Left cardiac atrium (tissue), 4 donors: ENCODE measurements at places on chromosomes 5 and 9. TPM values are rescaled to one million over a fixed set of nuclear protein-coding genes. Genes with fewer than 3 reads are reported as not detected.

The NME5 gene
- total RNA-seq = 2.7 TPM

The SPATA6L gene
- 1.3 TPM for total RNA-seq

The ZNF354C gene
- total RNA-seq = 4.9 TPM

The SOX30 gene
- total RNA-seq = 0.44 TPM

The GPR151 gene
- total RNA-seq = not detected

The PFDN1 gene
- 49.1 TPM for total RNA-seq

The BDP1 gene
- total RNA-seq = 18.6 TPM

The CYLC2 gene
- total RNA-seq = not detected

The PHAX gene
- 34.8 TPM for total RNA-seq

The GPX8 gene
- total RNA-seq = 21.8 TPM

The ALDOB gene
- total RNA-seq = 1.4 TPM

GRCh38 chr9:129487658-129488483 lies 133.0 kb downstream of the C9orf50 start:
- DNase-seq = peak; percentile 77

DNA sequence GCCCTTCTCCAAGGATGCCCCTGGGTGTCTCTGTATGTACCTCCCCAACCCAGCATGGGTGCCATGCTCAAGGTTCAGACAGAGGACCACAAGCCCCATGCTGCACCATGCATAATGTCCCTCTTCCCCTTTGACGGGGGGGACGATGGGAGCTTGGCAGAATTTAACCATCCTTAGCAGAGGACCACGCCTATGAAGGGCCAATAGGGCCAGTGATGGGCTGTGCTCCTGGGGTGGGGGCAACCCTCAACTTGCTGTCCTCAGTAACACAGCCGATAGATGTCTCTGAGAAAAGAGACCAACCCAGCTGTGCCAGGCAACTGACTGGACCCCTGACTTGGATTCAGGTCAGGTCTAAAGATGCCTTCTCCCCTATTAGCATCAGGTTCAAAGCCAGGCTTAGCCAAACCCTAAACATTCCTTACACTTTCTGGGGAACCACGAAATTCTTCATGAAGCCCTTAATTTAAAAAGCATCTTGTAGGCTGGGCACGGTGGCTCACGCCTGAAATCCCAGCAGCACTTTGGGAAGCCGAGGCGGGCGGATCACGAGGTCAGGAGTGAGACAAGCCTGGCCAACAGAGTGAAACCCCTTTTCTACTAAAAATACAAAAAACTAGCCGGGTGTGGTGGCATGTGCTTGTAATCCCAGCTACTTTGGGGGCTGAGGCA lies 20.7 kb upstream of the JADE2 start:
- no peak for DNase-seq

DNA sequence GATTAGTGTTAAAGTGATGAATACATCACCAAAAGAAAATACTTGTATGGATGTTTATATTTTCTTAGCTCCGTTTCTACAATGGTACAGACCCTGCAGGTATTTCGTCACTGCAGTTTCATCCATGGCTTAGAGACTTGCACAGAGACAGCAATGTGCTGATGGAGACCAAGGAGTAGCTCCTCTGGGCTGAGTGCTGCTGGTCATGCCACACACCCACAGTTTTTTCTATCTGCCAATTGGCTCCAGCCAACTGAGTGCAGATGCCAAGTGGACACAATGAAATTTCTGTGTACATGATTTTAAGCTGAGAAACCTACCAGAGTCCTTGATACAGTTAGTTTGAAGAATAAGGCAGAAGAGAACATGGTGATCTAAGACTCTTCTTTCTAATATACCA lies 145.9 kb upstream of the ADCY2 start:
- DNase-seq = no peak

DNA sequence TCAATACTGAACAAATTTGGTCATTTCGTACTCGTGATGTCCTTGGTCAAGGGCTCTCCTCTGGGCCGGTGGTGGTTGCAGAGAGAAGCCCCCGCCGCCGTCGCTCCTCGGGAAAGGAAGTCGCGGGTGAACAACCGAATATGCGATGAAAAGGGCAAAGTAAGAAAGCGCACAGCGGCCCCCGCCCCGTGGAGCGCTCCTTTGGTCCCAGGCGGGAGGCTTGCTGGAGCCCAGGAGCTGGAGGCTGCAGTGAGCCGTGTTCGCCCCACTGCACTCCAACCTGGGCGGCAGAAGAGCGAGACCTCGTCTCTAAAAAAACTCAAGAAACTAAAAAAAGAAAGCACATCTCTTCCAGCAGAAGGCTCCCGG lies 108.4 kb upstream of the LARP1 start:
- DNase-seq = no peak

DNA sequence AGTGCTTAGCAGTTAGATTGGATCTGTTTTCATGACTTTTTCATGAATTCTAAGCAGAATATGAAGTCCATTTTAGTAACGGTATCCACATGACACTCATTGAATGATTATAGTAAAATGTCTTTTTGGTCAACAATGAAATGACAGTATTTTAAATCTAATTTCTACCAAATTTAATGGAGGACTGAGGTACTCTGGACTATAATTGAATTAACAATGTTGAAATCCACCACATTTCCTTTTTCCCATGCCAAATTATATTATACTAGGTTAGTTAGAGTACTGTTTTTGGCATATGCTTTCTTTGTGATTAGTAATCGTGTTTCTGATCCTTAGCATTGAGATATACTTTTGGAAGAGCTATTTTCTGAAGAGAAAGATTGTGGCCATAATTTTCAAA lies 40.6 kb downstream of the CDC42SE2 start:
- no peak for DNase-seq

GRCh38 chr5:128304791-128305190 lies 221.2 kb downstream of the SLC12A2 start:
- DNase-seq = no peak

DNA sequence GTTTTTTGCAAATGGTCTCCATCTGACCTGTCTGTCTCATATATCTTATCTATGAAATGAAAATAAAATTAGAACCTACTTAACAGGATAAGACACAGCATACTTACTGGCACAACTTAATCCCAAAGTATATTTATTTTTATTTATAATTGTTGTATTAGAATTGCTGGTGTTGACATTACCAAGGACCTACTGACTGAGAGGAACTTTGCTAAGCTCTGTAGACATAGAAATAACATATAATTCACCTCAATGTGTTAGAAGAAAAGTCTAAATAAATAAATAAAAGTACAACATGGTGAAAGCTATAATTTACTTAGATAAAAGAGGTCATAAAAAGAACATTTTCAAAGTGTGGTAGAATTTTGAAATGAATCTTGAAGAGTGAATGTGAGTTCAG lies 1650.5 kb upstream of the NUDT12 start:
- no peak for DNase-seq

- peak; percentile 47 for DNase-seq
Measured at GRCh38 chr5:140251527-140251973, 51.4 kb downstream of the PFDN1 start.

DNA sequence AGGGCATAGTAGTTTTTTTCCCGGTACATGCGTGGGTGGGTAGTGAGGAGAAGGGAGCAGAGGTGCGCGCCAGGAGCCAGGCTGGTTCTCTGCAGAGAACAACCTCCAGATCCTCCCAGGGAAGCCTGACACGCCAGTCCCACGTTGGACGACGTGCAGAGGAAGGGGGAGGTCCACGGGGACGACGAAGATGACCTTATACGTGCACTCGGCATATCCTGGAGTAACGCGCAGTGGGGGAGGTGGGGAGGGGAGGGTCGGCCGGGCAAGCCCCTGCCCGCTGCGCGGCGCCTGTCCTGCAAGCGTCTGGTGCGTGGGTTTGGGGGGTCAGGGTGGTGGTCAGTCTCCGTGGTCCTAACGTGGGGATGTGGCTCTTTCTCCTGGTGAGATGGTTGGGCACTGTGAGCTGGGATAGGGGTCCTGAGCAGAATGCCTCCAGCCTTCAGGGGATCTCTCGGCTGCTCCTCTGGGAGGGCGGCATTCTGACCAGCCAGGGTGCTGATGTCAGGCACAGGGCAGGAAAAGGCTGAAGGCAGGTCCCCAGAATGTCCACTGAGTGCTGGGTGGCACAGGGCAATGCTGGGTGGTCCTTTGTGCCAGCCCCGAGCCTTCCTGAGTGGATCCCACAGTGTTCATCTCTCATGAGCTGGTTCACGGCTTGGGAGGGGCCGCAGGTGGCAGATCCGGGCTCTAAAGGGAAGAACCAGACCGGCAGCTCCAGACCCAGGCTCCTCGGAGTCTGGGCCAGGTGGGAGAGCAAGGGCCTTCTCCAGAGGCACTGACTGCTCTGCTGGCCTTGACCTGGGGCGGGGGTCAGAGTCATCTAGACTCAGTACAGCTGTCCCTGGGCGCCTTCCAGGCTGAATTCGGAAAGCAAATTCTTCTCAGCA lies 10.5 kb upstream of the SCGB3A1 start:
- no peak for DNase-seq

DNA sequence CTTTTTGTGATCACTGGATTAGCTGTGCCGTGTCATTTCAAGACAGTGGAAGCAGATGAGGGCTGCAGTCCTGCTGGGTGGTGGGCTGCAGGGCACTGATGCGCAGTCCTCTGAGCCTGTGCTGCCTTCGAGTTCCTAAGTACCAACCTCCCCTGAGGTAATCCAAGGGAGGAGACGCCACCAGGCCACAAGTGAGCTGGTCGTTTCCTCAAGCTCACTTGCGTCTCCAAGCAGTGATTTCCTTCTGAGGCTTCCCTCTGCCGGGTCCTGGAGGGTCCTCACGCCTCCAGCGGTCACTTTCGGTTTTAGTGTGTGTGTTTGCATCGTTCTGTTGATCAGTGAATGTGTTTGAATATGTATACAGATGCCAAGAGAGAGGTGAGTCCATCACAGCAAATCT lies 115.7 kb downstream of the TRIO start:
- DNase-seq = no peak

DNA sequence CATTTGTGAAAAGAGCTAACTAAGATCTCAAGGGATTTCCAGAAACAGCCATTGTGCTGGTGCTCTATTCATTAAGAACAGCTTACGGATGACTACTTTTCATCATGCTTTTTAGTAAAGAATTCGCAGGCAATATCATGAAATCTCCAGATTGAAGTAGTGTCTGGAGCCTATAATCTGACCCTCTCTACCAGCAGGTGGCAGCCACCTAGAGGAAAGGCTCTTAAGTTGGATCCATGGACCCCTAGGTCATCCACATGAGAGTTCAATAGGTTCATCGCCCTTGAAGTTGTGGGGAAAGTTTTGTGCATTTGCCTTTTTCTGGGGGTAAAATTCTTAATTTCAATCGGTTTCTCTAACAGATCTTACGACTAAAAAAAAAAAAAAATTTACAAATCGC lies 82.3 kb downstream of the SLC1A3 start:
- DNase-seq = no peak

DNA sequence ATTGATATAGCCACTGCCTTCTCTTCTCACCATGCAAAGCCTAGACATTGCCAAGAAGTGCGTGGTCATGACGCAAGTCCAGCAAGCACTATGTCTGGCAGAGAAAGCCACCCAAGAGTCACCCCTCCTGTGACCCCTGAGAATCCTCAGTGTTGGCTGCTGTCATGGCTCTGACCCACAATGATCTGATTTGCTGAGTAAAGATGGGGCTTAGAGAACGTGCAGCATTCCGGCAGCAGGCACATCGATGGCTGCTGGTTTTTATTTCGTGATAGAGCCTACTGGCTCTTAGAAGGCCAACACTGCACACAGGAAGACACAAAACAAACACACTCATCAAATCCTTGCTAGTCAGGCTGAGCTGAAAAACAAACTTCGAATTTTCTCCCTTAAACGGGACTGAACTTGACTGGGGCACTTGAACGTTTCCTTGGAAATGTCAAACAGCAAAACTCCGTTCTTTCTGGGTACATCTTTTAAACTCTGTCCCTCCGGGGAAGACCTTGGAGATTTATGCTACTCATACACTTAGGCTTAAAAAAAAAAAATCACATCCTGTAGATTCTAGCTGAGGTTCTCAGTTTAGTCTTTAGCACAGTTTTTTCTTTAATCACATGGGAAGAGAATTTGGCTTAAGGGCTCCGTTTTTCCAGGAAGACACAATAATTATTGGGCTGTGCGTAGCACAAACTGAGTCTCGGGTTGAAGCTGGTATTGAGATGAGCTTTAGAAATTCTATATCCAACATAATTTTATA lies 88.2 kb upstream of the BASP1 start:
- no peak for DNase-seq

DNA sequence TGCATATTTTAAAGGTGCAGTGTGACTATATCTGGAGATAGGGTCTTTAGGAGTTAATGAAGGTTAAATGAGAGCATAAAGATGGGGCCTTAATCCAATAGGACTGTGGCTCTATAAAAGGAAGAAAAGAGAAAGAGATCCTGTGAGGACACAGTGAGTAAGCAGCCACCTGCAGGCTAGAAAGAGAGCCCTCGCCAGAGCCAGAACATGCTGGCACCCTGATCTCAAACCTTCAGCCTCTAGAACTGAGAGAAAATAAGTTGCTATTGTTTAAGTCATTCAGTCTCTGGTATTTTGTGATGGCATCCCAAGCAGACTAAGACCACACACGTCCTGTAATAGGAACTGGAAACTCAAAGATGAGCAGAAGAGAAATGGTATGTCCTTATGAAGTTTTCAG lies 41.0 kb downstream of the RNF180 start:
- no peak for DNase-seq

DNA sequence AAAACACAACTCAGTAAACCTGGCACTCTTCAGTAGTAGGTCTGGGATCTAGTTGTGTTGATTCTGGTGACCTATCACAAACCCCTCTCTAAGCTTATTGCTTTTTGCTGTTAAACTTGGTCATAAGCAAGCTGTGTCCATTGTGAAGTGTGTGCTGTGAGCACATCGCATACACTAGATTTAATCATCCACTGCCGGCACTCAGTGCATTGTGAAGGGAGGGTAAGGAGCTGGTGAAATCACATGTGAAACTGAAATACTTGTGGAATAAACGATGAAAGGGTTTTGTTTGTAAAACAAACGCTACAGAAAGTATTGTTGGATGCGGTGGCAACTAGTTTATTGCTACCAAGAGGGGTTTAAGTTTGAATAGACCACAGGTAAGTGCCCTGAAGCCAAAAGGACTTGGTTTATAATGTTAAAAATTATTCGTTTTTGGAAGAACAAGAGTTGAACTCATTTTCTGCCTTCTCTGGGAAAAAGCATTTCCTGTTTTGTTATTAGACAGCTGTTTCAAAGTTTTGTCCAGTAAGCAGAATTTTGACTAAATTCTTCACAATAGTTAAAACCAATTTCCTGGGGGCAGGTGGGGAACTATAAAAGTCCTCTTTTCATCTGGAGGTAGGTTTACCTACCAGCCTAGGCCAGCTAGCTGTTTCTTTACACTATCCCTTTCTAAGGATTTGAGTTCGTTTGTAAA lies 24.6 kb downstream of the TJP2 start:
- no peak for DNase-seq
